ENCODE measurements at places on chromosomes 11 and 22. TPM values are rescaled to one million over a fixed set of nuclear protein-coding genes. Genes with fewer than 3 reads are reported as not detected.

- no peak for DNase-seq
- no peak within 1 kb of the TSS for H3K4me3 ChIP-seq
- no peaks in the 10 kb centered on the region for H3K4me1 ChIP-seq
- H3K27ac ChIP-seq, result no peak within 1 kb of the TSS
These were observed at the start of gene OR51G2 for GRCh38 chr11:4919250-4919649. OR51G2 (minus strand) TSS chr11:4919350; CDS start chr11:4915663, 3,687 bp downstream.

- no peak for DNase-seq
- no peak overlapping the region for H3K27ac ChIP-seq
- H3K27me3 ChIP-seq, result peaks cover 2% of the 10 kb centered on the region
- H3K4me1 ChIP-seq, result no peaks in the 10 kb centered on the region
These were observed 26.1 kb upstream of the APLP2 start for GRCh38 chr11:130043575-130043974.

DNA sequence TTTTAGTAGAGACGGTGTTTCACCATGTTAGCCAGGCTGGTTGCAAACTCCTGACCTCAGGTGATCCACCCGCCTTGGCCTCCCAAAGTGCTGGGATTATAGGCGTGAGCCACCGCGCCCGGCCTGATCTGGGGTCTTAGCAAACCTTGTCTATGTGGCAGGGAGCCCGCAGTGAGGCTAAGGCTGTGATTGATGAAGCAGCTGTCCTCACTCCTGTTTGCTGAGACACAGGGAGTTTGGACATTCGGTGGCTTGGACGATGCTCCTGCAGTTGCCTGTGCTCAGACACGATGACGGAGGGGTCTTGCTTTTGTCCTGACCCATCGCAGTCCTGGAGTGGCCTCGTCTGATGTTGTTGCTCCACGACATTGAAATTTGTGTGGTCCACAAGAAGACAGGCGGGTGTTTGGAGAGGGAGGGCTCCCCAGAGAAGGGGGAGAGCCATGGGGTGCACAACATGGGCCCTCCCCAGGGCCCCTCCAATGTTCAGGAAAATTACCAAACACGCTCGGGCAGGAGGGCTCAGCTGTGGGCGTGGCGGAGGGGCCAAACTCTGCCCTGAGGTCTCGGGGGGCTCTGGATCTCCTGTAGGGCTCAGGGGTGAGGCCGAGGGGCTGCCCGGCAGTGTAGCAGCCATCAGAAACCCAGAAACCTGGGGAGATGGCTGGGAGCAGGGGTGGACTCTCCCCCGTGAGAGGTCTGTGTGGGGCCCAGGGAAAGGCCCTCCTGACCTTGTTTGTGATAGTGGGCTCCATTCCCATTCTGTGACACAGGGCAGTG, 41.8 kb upstream of the PRR5 start:
- peaks cover 22% of the 10 kb centered on the region for H3K4me1 ChIP-seq
- no peak overlapping the region for H3K27ac ChIP-seq
- H3K36me3 ChIP-seq, result no peaks in the 10 kb centered on the region

DNA sequence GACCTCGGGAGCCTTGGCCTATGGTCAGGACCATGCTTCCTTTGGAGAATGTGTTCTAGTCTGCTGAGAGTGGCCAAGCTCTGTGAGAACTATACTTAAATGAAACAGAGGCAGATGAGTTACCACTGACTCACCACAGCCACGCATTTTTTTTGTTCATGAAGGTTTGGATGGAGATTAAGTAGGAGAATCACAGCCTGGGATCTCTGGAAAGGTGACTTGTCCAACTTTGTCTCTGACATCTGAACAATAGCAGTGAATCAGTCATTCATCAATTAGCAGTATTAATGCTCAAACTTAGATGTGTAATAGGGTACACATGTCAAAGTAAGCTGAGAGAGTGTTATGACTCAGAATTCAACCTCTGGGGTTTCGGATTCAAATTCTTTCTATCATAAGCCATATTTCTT, 100.7 kb upstream of the ANO3 start:
- H3K27me3 ChIP-seq, result no peaks in the 10 kb centered on the region
- no peak overlapping the region for H3K27ac ChIP-seq
- no peak overlapping the region for H3K4me3 ChIP-seq
- no peak for DNase-seq
- no peaks in the 10 kb centered on the region for H3K4me1 ChIP-seq

GRCh38 chr11:120842195-120842594, 181.7 kb upstream of the TBCEL start:
- no peak overlapping the region for H3K4me3 ChIP-seq
- no peaks in the 10 kb centered on the region for H3K4me1 ChIP-seq
- H3K36me3 ChIP-seq, result no peaks in the 10 kb centered on the region
- no peak overlapping the region for H3K27ac ChIP-seq
- no peak for DNase-seq

DNA sequence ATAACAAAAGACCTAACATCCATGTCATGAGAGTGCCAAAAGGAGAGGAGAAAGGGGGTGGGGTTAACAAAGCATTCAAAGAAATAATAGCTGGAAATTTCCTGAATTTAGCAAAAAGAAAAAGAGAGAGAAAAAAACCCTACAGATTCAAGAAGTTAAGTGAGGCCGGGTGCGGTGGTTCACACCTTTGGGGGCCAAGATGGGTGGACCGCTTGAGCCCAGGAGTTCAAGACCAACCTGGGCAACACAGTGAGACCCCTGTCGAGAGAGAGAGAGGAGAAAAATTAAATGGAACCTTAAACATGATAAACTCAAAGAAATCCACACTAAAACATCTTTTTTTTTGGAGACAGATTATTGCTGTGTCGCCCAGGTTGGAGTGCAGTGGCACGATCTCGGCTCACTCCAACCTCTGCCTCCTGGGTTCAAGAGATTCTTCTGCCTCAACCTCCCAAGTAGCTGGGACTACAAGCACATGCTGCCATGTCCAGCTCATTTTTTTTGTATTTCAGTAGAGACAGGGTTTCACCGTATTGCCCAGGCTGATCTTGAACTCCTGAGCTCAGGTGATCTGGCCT, 8.9 kb upstream of the CLDN5 start:
- DNase-seq, result no peak
- H3K27me3 ChIP-seq, result peaks cover 17% of the 10 kb centered on the region
- H3K36me3 ChIP-seq, result no peaks in the 10 kb centered on the region
- H3K27ac ChIP-seq, result no peak overlapping the region
- H3K4me1 ChIP-seq, result no peaks in the 10 kb centered on the region

DNA sequence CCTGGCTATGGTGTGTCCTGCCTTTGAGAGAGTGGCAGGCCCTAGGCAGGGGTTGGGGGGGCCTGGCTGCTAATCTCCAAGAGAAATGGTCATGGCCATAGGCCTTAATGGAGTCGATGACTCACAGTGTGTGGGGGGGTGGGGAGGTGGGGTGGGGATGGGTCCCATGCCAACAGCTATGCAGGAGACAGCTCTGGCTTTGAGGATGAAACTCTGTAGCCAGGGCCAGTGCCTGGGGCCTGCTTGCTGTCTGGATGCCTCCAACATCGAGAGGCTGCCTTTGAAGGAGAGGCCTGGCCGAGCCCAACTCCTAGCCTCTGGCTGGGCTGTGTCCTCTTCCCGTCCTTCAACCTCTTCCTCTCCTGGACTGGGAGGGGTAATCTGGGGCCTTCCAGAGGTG, 23.9 kb upstream of the TSPAN18 start:
- no peak overlapping the region for H3K4me3 ChIP-seq
- H3K27ac ChIP-seq, result no peak overlapping the region
- H3K4me1 ChIP-seq, result no peaks in the 10 kb centered on the region
- DNase-seq, result no peak

DNA sequence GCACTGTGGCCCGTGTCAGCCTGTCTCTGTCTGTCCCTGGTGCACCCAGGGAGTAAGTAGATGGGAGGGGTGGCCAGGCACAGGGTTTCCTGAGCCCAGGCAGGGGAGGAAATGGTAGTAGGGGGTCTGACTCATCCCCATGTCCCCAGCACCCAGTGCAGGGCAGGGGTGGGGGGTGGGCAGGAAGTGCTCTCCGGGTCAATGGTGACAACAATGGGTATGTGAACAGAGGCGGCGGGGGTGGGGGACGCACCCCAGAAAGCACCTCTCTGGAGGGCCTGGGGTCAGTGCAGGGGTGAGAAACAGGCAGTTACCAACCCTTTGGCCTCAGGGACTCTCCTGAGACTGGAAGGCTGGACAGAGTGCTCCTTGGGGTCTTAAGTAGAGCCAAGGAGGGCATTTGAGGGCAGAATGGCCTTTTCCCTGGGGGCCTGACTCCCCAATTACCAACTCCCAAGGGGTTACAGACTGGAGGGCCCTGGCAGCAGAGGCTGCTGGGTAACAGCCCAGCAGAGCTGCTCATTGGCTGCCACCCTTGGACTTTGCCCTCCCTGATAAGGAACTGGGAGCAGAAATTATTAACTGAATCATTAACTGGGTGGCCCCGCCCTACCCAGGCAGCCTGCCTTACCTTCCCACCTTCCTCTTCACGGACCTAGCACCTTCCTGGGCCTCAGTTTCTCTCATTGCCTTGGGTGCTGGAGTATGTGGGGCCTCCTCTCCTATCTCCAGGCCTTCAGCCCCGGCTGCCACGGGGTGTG, 4.2 kb downstream of the MYRF start:
- H3K27me3 ChIP-seq, result peaks cover 17% of the 10 kb centered on the region
- H3K4me3 ChIP-seq, result no peak overlapping the region
- peak; percentile 63 for DNase-seq
- peak overlapping the region; percentile 71 for H3K27ac ChIP-seq
- peaks cover 30% of the 10 kb centered on the region for H3K4me1 ChIP-seq

Gene MOGAT2
- not detected for total RNA-seq

Gene TMPRSS5
- 0.78 TPM for total RNA-seq

Gene LRRC32
- 7.1 TPM for total RNA-seq

Gene PACSIN2
- total RNA-seq, result 33.5 TPM

Gene FGF19
- not detected for total RNA-seq

Gene SLC43A3
- 101 TPM for total RNA-seq

Gene PRG3
- total RNA-seq, result not detected
